ENCODE measurements at places on chromosomes 4 and X.

GRCh38 chrX:69149466-69150280, 15.6 kb downstream of the PJA1 start:
- DNase-seq: no peak

DNA sequence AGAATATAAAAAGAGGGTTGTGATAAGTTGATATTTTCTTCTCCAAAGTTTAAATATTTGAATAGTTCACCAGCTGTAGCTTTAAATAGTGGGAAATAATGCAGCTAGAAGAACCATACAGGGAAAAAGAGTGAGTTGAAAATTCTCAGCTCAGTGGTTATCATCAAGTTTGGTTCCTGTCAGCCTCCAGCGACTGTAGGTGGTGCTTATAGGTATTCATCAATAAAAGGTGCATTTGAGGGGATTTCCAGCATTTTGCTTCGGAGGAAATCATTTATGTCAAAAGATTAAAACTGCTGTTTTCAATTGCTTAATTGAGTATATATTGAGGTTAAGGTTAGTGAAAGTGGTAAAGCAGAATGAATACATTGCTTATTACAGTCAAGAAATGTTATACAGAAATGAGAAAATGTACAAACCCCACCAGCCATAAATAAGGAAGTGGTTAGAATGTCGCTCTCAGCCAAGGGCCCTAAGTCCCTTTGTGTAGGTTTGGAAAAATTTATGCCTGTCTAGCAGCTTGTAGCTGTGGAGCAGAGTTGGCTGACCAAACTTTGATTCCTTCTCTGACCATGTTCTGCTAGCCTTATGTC, 532.9 kb upstream of the FTHL17 start:
- no peak for DNase-seq

- peak; percentile 27 for DNase-seq
These were observed 27.3 kb downstream of the PRDX4 start for GRCh38 chrX:23694606-23695005.

- no peak for DNase-seq
These were observed 172.7 kb upstream of the TBC1D9 start for GRCh38 chr4:140928880-140929279.

- DNase-seq: no peak
These were observed 8.2 kb downstream of the DCAF8L2 start for GRCh38 chrX:27598312-27598711.

DNA sequence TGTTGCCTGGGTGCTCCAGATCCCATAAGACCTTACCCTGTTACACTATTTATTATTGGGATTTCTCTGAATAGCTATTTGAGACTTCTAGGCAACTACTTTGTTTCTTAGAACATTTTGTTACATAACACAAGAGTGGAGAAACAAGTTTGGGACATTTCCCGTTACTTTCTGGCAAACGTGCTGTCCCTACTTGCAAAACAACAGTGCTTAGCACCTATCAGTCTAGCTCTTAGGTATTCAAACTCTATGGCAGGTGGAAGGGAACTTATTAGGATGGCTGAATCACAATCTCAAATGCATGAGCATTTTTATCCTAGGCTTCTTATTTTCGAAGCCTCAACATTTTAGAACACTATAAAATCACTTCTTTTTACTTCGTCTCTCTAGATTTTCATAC, 613.6 kb downstream of the DMD start:
- no peak for DNase-seq

DNA sequence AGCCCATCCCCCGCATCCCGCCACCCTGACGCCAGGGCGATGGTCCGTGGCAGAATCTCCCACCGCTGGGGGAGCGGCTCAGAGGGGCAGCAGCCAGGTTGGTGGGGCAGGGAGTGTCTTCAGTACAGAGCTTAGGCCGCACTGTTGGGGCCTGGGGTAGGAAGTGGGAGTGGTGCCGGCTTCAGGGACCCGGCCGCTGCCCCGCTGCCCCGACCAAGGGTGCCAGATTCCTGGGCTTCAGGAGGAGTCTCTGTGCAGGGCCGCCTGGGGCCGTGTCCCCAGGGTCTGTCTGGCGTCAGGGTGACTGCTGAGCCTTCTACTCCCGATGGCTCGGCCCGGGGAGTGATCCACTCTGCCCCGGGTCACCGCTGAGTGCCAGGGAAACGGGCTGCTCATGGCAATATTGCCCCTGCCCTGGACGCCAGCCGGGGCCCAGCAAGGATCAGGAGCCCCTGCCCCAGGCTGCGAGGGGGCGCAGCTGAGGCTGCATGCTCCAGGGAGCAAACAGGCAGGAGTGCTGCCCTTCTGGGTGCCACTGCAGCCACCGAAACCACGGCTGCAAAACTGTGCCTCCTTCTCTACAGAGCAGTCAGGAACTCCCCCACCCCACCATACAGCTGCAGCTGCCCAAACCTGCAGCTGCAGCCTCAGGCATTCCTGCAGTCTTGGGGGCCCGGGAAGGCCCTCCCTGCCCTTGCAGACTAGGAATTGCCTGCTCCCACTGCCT, 1206.1 kb downstream of the ARAP2 start:
- no peak for DNase-seq

GRCh38 chrX:100645106-100645505, 1.1 kb downstream of the SRPX2 start:
- no peak for DNase-seq

DNA sequence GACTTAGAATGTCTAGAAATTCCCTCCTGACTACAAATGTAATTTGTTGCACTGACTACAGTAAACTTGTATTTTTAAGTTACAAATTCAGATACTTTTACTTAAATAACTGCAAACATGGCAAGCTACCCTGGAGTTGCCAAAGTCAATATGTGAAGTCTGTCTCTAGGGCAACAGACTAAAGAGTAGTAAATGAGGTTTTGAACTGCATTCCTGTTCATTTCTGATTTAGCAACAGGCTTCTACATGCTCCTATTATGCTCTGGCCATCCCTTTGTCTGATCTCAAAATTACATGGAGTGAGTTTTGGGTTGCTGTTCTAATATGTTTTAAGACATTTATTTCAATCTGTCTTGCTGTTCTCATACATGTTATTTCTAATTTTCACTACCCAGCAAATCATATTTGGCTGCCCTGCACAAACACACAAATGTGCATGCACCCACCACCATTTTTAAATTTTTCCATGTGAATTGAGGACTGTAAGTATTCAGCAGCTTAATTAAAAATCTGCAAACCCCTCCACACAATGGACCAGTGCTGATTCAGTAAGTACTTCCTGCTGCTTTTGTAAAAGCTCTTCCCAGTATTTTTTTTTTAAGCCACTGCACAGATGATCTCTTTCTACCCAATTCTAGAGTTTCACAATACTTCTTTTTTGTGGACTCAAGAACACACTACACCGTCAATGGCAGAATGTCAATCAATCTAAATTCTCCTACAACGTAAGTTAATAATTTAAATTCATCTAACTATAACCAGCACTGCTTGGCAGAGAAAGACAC, 26.7 kb downstream of the SH3RF1 start:
- DNase-seq: no peak

DNA sequence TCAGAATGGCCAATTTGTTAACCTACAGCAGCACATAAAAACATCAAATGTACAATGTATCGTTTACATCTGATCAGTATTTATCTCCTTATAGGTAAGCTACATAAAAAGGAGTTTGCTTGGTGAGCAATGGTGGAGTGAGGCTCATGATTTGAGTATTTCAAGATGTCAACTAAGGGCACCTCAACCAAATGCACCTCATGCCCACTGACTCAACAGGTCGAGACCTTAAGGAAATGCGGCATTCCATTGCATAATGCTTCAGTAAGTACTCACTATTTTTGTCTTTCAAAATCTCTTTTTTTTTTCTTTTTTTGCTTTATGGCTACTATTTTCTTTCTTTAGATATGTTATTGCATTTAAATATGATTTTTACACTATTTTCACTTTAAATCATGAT, 181.0 kb upstream of the TLL1 start:
- DNase-seq: no peak

DNA sequence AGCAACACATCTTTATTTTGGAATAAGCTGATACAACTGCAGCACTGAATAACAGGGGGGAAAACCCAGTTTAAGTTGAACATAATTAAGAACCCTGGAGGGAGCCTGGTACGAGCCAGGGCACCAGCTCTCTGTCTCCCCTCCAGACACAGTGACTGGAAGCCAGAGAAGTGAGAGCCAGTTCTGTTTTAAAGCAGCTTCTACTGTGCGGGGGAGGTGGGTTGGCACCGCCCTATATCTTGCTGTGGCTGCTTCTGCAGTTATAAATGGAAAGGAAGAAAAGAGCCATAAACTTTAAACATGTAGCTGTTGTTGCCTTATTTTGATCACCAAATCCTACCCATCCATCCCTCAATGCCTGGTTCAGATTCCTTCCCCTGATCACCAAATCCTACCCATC, 207.9 kb upstream of the ANXA3 start:
- DNase-seq: no peak
